ENCODE measurements at places on chromosomes 11 and 22. TPM values are rescaled to one million over a fixed set of nuclear protein-coding genes. Genes with fewer than 3 reads are reported as not detected.

BIK gene
- 1.2 TPM for total RNA-seq

DNA sequence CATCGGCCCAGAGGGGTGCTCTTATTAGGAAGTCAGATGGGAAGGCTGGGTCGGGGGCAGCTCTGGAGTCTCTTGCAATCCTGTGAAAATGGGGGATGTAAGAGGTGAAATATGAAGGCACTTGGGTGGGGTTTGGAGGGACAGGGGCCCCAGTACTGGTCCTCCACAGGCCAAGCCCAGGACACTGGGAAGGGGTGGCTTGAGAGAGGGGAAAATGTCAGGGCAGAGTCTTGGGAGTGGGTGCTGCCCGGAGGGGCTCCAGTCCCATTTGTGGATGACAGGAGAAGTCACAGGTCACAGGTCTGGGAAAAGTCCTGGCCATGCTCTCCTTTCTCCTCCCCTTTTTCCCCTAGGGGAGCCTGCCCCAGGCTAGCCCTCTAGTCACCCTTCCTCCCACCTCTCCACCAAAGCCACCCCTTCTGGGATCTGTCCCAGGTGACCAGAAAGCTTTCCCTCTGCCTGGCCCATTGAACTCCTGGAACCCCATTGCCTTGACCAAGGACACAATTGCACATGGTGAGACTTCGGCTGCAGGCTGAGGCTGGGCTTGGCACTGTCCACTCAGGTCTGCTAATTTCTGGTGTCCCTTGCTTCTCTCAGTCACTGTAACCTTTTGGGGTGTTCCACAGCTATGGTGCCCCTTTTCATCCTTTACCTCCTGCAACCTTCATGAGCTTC is 1465.0 kb downstream of the TBC1D22A start:
- DNase-seq: peak; percentile 28

CARNS1 gene
- total RNA-seq: 2.1 TPM

SCUBE2 gene
- 28.6 TPM for total RNA-seq

TTC36 gene
- not detected for total RNA-seq

DNA sequence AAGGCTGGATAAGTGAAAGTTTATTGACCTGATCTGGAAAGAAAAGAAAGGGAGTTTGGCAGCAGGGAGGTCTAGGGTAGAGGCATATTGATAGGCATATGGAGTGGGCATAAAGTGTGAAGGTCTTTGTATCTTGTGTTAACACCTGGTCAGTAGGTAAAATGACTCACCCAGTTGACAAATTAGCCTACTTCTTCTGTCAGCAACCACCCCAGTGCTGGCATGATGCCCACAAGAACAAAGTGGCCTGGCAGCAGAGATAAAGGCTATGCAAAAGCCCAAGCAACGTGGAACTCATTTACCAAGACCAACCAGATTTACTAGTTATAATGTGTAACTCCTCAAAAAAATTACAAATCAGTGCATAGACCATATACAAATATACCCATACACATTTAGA is 4.9 kb downstream of the OR10A3 start:
- DNase-seq: no peak

TRPC6 gene
- total RNA-seq: 3.3 TPM

- DNase-seq: no peak
Observed at GRCh38 chr22:22576244-22576988, 17.4 kb upstream of the PRAME start.

MMP27 gene
- 0.23 TPM for total RNA-seq

DNA sequence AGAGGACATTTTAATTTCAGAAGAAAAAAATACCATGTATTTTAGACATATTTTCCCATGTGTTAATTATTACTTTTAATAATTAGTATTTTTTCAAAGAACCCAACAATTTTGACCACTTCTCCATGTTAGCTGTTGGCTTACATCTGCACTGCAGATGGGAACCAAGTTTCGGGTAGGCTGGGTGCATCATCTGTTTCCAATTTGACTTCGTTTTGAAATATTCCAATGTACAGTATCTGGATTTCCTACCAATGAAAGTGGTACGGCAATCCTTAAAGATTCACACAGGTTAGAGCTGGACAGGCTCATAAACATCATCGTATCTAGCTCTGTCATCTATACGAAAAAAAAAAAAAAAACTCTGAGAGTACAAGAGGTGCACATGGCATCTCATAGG is 670.2 kb downstream of the OPCML start:
- DNase-seq: no peak

DNA sequence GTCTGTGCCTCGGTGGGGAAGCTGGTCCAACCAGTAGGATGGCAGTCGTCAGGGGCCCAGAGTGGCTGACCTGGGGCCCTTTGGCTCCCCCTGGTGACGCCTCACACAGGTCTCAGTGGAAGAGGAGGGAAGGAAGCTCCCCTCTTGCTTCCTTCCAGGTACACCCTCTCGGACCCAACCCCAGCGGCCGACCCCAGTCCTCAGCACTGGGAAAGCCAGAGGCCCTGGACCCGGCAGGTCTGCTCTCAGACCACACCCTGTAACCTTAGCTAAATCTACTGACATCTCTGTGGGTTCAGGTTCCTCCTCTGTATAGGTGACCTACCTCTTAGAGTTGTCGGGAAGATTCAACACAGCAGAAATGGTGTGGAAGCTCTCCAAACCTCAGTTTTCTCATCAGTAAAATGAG is 3.4 kb upstream of the SCUBE1 start:
- peak; percentile 87 for DNase-seq
